ENCODE measurements at places on chromosomes 1 and 21.

GRCh38 chr1:27527223-27527889 is 37.4 kb upstream of the WASF2 start:
- no peaks in the 10 kb centered on the region for H3K36me3 ChIP-seq
- no peaks in the 10 kb centered on the region for H3K27me3 ChIP-seq
- no peaks in the 10 kb centered on the region for H3K4me1 ChIP-seq
- peak overlapping the region; percentile 81 for H3K27ac ChIP-seq
- H3K4me3 ChIP-seq = peak overlapping the region; percentile 51
- no peak for DNase-seq

DNA sequence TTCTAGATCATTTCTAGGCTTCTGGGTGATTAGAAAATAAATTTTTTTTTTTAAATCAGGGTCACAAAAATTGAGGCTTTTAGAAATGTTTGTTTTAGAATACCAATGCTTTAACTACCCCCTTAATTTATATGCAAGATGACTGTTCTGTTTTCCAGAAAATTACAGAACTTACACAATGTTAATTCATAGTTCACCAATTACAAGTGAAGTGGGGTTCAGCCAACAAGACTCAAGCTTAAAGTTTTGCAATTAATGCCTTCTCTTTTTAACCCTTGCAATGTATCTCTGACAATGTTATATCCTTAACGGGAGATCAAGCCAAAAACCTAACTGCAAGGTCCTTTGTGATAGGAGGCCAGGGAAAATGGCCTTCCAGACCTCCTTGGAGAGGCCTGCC is 5.6 kb downstream of the PRELP start:
- H3K27ac ChIP-seq = peak overlapping the region; percentile 80
- peaks cover 10% of the 10 kb centered on the region for H3K4me1 ChIP-seq
- peaks cover 33% of the 10 kb centered on the region for H3K36me3 ChIP-seq
- H3K27me3 ChIP-seq = no peaks in the 10 kb centered on the region
- no peak overlapping the region for H3K4me3 ChIP-seq

DNA sequence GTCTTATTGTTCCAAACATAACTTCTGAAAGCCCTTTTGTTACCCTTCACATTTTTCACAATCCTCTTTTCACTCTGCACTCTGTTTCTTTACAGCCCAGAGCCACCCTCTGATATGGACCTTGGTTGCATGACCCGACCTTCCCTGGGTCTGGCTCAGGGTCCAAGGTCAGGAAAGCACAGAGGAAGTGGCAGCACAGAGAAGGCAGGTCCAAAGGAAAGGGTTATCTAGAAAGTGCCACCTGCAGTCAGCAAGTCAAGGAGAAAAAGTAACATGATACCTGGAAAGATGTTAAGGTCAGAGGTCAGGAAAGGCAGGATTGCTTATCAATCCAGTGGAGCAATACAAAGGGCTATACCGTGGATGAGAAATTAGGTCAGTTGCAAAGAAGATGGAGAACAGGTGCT is 18.4 kb downstream of the BCAR3 start:
- no peak for DNase-seq
- H3K27ac ChIP-seq = peak overlapping the region; percentile 91
- H3K36me3 ChIP-seq = no peaks in the 10 kb centered on the region
- H3K4me3 ChIP-seq = no peak overlapping the region
- H3K27me3 ChIP-seq = no peaks in the 10 kb centered on the region
- H3K4me1 ChIP-seq = peaks cover 87% of the 10 kb centered on the region

- H3K27me3 ChIP-seq = no peaks in the 10 kb centered on the region
- no peak overlapping the region for H3K27ac ChIP-seq
- H3K36me3 ChIP-seq = no peaks in the 10 kb centered on the region
These were observed 140.5 kb downstream of the SPATA46 start for GRCh38 chr1:162236201-162236600.

DNA sequence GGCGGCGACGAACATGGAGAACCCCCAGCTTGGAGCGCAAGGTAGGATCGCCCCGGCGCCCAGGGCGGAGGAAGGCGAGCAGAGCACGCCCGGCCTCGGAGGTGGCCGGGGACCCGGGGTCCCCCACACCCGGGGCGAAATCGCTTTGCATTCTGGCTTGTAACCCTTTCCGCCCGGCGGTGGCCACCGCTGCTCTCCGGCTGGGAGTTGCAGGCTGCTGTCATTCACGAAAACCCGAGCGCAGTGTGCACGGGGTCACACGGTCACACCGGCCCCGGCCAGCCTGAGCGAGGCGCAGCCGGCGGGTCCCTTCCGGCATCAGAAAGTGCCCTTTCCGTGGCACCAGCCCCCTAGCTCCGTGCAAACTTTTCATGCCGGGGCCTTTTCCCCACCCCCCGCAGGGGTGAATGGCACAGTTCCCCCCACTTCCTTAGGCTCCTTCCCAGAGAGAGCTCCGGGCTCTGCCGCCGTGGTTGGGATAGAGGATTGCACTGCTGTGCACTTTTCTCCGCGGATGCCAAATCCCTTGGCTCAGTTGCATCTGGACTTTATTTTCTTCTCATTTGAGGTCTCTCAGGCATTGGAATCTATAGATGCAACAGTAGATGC is 802 bp downstream of the KAZN start:
- no peaks in the 10 kb centered on the region for H3K36me3 ChIP-seq
- no peak for DNase-seq
- peak overlapping the region; percentile 20 for H3K4me3 ChIP-seq
- H3K27me3 ChIP-seq = peaks cover 69% of the 10 kb centered on the region
- peak overlapping the region; percentile 60 for H3K27ac ChIP-seq
- H3K4me1 ChIP-seq = peaks cover 31% of the 10 kb centered on the region

Measured in tibial nerve (tissue), 4 donors.